Liver (tissue), 10 donors: ENCODE measurements at places on chromosomes 5 and 9. TPM values are rescaled to one million over a fixed set of nuclear protein-coding genes. Genes with fewer than 3 reads are reported as not detected.

DNA sequence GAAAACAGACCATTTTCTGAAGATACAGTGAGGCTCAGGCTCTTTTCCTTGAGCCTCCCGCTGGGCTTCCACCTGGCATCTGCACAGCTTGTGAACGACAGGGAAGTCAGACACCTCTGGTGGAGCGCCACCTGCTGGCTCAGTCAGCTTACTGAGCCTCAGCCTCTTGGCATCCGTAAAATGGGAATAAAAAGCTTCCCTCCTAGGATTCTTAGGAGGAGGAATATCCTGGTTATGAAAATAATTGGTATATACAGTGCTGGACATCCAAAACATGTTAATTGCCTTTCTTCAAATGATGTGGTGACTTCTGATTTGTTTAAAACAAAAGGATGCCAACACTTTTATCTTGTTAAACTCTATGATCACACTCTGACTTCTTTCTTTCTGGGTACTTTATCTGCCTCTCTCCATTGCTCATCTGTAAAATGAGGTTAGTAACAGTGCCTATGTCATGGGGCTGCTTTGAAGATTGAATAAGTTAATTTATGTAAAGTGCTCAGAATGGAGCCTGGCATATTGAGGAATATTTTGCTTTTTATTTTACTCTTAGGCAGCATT, 67.5 kb downstream of the MAMDC2 start:
- no peaks in the 10 kb centered on the region for H3K27me3 ChIP-seq
- H3K4me1 ChIP-seq = no peaks in the 10 kb centered on the region
- peak; percentile 57 for DNase-seq

DNA sequence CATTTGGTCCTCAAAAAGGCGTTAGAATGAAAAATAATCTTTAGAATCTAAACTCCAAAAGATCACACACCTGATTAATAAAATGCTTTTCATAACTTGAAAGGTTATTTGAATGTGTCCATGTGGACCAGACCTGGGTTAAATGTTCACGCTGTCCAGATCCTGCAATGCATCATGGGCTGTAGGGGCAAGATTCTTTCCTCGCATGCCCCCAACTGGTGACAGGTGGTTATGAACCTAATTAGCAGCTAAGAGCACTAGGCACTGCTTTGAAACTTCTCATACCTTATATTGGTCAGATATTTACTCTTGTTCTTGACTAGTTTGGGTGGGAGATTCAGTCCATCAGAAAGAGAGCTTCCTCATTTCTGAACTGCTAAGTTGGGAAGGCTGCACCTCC, 19.3 kb upstream of the PIP5K1B start:
- DNase-seq = peak; percentile 57
- no peak overlapping the region for H3K4me3 ChIP-seq
- no peaks in the 10 kb centered on the region for H3K36me3 ChIP-seq
- H3K27ac ChIP-seq = no peak overlapping the region

- no peaks in the 10 kb centered on the region for H3K27me3 ChIP-seq
- no peaks in the 10 kb centered on the region for H3K4me1 ChIP-seq
- no peaks in the 10 kb centered on the region for H3K36me3 ChIP-seq
- H3K27ac ChIP-seq = peak overlapping the region; percentile 20
- no peak for DNase-seq
Measured at GRCh38 chr5:147482706-147483180, 27.1 kb downstream of the DPYSL3 start.

- peaks cover 5% of the 10 kb centered on the region for H3K27me3 ChIP-seq
- H3K27ac ChIP-seq = no peak within 1 kb of the TSS
- no peak within 1 kb of the TSS for H3K4me3 ChIP-seq
- DNase-seq = no peak
Measured at GRCh38 chr5:91556-92263, at the start of gene PLEKHG4B. PLEKHG4B (plus strand) TSS chr5:92168; CDS start chr5:92232, 64 bp downstream.

- H3K27ac ChIP-seq = no peak overlapping the region
- H3K4me3 ChIP-seq = no peak overlapping the region
- H3K4me1 ChIP-seq = no peaks in the 10 kb centered on the region
- H3K36me3 ChIP-seq = no peaks in the 10 kb centered on the region
- DNase-seq = no peak
Measured at GRCh38 chr5:149466457-149466972, 84.7 kb downstream of the CSNK1A1 start.

DNA sequence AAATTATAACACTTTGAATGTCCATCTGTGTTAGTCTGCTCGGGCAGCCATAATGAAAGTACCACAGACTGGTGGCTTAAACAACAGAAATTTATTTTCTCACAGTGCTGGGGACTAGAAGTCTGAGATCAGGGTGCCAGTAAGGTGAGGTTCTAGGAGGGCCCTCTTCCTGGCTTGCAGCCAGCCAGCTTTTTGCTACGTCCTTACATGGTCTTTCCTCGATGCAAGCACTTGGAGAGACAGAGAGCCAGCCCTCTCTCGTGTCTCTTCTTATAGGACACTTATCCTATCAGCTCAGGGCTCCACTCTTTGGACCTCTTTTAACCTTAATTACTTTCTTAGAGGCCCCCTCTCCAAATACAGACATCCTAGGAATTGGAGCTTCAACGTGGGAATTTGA, 351.8 kb downstream of the SPOCK1 start:
- no peak overlapping the region for H3K4me3 ChIP-seq
- H3K27ac ChIP-seq = no peak overlapping the region
- DNase-seq = no peak
- H3K36me3 ChIP-seq = no peaks in the 10 kb centered on the region
- H3K27me3 ChIP-seq = no peaks in the 10 kb centered on the region

DNA sequence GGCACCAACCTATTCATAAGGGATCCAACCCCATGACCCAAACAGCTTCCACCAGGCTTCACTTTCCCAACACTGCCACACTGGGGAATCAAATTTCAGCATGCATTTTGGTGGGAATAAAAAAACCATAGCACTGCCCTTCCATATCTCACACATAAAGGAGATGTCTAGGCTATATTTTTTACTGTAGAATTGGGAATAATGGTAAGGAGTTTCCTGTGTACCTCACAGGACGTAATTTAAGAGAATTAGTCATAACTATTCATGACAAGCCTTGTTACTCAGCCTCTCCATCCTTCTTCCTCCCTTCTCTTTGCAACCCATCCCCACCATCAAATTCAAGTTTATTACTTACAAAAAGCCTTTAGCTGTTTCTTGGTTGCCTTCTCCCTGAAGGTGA, 352.1 kb downstream of the MLLT3 start:
- DNase-seq = no peak
- H3K27me3 ChIP-seq = no peaks in the 10 kb centered on the region
- no peaks in the 10 kb centered on the region for H3K4me1 ChIP-seq
- no peak overlapping the region for H3K4me3 ChIP-seq
- H3K27ac ChIP-seq = no peak overlapping the region

DNA sequence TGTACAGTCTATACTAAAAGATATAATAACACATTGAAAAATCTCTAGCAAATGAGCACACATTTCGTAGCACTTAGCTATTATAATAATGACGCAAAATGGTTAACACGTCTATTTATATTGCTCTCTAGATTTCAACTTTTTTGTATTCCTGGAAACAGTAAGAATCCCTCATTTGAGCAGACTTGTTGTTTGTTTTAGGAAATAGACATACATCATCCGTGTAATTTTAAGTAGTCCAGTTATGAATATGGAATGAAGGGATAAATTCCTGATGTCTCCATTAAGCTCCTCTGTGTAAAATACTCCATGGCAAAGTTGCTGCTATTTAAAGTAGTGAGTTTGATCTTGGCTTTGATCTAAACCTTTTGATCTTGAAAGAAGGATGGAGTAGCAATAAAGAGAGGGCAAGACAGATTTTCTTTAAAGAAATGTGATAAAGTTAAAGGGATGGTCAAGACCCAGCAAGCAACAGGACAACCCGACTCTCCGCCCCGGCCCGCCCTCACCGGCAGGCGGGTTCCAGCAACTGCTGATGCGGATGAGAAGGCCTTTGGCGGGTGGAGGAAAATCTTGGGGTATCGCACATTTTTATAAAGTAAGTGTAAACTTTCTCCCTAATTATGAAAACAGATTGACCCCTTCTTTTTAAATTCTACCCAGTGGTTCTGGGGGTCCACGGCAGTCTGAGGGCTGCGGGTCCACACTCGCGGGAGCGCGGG, 277.4 kb downstream of the AOPEP start:
- DNase-seq = no peak
- H3K4me3 ChIP-seq = peak overlapping the region; percentile 74
- peaks cover 2% of the 10 kb centered on the region for H3K36me3 ChIP-seq

DNA sequence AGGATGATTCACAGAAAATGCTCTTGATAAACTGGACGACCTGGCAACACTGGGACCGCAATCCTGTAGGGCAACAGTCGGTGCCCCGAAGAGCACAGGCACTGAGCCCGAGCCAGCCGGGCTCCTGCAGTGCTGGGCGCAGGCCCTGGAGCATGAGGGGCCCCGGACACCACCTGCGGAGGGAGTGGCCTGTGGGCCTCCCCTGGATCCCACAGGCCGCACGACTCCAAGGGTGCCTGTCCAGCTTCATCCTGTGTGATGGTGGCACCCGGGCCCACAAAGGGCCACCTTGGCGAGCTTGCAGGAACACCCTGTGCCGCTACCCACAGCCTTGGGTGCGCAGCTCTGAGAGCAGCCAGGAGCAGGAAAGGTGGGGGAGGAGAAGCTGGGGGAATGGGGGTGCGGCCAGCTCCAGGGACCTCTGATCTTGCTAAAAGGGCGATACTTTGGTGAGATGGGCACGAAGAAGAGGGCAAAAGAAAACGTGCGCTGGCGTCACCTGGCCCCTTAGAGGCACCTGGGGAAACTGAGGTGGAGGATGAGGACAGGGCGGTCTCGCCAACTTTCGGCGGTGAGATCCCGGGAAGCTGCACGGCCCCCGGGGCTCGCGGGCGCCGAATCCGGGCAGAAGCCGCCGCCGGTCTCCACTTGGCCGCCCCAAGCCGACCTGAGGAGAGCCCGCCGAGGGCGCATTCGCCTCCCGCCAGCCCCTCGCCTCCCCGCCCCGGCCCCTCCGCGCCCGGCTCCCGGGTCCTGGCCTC, 722 bp downstream of the TBC1D9B start:
- H3K36me3 ChIP-seq = peaks cover 12% of the 10 kb centered on the region
- DNase-seq = peak; percentile 38
- H3K27ac ChIP-seq = peak overlapping the region; percentile 35
- H3K4me3 ChIP-seq = peak overlapping the region; percentile 84
- peaks cover 16% of the 10 kb centered on the region for H3K4me1 ChIP-seq

DNA sequence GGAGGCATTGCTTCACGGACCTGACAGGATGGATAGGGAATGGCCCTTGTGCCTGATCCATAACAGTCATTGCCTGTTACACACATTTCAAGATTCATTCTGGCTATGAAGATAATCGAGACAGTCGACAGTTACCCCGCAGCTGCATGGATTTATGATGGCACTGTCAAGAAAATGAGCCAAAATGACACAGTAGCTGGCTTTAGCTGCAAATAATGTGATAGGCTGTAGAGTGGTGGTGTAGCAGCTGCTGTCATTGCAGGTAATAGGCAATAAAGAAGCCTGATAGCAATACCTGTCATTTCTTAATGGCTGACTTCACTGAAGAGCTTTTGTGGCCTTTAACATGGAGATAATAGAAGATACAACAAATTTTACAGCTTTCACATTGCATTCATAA, 1085.2 kb upstream of the ARRDC3 start:
- DNase-seq = no peak
- H3K4me1 ChIP-seq = no peaks in the 10 kb centered on the region
- H3K4me3 ChIP-seq = no peak overlapping the region
- no peaks in the 10 kb centered on the region for H3K27me3 ChIP-seq
- H3K36me3 ChIP-seq = no peaks in the 10 kb centered on the region

GRCh38 chr5:124645396-124645795, 101.0 kb downstream of the ZNF608 start:
- H3K27me3 ChIP-seq = no peaks in the 10 kb centered on the region
- H3K36me3 ChIP-seq = no peaks in the 10 kb centered on the region
- DNase-seq = no peak
- no peak overlapping the region for H3K27ac ChIP-seq
- peaks cover 11% of the 10 kb centered on the region for H3K4me1 ChIP-seq

DNA sequence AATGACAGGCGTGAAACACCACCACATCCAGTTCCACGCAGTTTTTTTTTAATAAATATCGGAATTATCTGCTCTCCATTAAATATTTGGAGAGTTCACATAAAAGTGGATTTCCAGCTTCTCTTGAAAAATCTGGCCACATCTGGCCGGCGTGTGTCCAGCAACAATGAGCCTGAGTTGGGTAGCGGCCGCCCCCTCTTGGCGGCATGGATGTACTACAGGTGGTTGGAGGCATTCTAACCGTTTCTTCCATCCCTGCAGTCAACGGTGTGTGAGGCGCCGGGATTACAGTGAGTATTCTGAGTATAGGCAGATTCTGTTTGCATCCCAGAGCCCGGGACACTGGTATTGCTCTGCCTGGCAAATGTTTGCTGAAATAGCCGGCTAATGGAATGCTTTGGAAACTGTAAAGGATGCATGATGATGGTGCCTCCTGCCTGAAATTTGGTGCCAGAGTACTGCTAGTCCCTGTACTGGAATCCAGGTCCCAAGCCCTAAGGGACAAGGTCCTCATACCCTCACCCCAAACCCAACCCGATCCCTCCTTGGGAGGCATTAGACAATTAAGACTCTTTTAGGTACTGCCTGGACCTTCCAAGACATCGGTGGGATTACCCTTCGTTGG, 13.6 kb upstream of the GM2A start:
- no peak overlapping the region for H3K27ac ChIP-seq
- H3K27me3 ChIP-seq = no peaks in the 10 kb centered on the region
- peak; percentile 86 for DNase-seq
- H3K4me1 ChIP-seq = peaks cover 8% of the 10 kb centered on the region
- H3K36me3 ChIP-seq = no peaks in the 10 kb centered on the region

DNA sequence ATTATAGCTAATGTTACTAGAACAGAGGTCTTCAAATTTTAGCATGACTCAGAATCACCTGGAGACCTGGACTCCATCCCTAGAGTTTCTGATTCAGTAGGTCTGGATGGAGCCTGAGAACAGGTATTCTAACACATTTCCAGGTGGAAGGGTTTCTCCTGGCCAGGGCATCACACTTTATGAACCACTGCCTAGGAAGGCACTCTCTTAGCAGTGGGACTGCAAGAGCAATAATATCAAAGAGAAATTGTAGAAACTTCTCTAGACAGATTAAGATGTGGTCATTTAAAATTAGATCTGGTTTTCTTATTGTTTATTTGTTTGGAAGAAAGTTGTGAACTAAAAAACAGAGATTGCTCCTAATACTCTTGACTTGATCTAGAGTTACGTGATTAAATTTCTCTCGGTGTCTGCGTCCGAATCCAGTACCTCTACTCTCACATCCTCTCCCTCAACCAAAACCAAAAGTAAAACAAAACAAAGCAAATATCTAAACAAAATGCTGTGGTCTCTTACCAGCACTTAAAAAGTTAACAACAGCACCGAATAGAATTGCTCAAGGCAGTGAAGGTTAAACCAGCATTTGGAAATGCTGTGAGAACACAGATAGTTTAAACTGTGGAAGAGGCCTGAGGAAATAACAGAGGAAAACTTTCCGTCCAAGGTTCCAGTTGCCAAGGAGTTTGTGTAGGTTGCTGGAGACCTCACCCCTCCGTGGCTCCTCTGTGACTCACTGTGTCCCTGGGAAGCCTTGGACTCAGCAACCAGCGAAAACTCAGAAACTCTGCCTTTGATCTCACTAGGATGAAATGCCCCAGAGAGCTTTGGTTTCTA, 193.4 kb downstream of the ARRDC3 start:
- H3K4me3 ChIP-seq = no peak overlapping the region
- no peaks in the 10 kb centered on the region for H3K36me3 ChIP-seq
- no peak for DNase-seq
- no peaks in the 10 kb centered on the region for H3K27me3 ChIP-seq
- H3K27ac ChIP-seq = no peak overlapping the region
- no peaks in the 10 kb centered on the region for H3K4me1 ChIP-seq

Gene ZNF484
- total RNA-seq = 6.3 TPM

Gene OSMR
- 34.5 TPM for total RNA-seq

Gene THOC3
- 40.0 TPM for total RNA-seq

Gene DNAJC21
- 10.7 TPM for total RNA-seq

Gene PCDHGB3
- 0.37 TPM for total RNA-seq

Gene ARRDC1
- total RNA-seq = 31.6 TPM

Gene DBN1
- total RNA-seq = 4.9 TPM

Gene KCNMB1
- total RNA-seq = 0.25 TPM

Gene NUDT12
- total RNA-seq = 10.8 TPM
